ENCODE measurements at places on chromosomes 7 and 10. TPM values are rescaled to one million over a fixed set of nuclear protein-coding genes. Genes with fewer than 3 reads are reported as not detected.

GRCh38 chr10:17562614-17563013 is 54.6 kb downstream of the HACD1 start:
- peak; percentile 82 for DNase-seq

GRCh38 chr7:116194115-116194514 is 16.2 kb upstream of the TES start:
- no peak for DNase-seq

DNA sequence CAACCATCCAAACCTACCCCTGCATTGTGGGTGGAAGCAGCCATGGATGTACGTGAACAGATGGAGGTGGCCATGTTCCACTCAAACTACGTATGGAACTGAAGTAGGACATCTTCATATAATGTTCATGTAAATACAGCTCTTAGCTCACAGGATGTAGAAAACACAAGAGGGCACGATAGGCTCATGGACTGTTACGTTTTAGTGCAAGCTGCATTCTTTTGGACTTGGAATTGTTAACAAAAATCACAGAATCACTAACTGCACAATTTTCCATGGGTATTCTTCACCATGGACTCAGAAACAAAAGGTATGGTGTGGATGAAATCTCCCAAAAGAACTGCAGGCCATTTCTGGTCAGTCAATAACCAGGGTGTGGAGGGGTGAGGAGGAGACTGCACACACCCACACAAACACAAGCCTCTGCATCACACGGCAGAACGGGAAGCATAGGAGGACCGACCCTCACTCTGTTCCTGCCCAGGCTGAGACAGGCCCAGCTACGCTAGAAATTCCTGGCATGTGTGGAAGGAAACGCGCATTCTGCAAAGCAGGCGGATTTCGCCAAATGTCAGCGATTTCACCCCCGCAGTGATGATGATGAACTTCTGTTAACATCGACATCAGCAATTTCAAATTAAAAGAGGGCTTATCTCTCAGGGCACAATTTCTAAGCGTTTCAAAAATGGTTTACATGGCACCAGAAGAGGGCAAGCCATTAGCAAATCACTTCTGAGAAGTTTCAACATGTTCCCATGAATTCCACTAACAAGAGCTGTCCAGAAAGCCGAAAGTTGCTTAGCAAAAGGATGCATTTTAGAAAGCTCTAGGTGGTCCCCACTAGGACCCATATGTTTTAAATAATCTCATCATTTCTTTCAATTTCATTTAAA is 149.0 kb downstream of the TNS3 start:
- DNase-seq, result peak; percentile 69

DNA sequence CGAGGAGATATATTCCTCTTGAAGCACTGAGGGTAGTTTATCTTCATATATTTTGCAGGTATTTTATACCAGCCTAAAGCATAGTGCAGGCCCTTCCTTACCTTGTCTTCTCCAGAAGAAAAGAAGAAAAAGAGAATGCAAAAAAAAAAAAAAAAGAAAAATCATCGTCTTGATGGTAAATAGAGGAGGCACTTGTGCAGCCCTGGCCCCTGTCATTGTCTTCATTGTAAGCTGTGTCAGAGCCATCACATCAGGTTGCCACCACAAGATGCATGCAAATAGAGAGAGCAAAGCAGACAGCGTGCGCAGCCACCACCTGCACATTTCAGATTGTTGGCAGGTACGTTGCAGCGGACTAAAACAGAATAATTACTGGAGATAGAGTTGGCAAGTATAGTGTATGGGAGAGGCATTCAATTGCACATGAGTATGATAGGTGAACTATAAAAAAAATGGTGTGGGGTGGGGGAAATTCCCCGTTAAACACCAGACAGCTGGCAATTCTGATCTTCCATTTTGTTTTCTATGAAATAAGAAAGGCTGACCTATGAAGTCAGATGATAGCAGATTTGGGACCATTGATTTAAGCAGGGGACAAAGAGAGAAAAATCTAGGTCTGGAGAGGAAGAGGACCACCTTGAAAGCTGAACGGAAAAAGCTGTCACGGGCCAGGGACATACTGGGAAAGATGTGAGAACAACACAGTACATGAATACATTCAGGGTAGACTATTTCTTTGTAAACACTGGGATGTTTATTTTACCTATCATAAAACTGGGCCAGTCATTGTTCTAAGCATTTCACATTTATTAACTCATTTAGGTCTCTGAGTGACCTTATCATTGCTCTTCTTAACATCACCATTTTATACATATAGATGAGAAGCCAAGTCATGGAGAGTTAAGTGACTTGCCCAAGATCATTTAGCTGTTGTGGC is 306.3 kb upstream of the SP8 start:
- no peak for DNase-seq

- DNase-seq, result peak; percentile 21
Observed at GRCh38 chr10:32795598-32796183, 162.3 kb downstream of the ITGB1 start.

- DNase-seq, result no peak
Observed at GRCh38 chr7:99021941-99022560, 121.9 kb downstream of the SMURF1 start.

DNA sequence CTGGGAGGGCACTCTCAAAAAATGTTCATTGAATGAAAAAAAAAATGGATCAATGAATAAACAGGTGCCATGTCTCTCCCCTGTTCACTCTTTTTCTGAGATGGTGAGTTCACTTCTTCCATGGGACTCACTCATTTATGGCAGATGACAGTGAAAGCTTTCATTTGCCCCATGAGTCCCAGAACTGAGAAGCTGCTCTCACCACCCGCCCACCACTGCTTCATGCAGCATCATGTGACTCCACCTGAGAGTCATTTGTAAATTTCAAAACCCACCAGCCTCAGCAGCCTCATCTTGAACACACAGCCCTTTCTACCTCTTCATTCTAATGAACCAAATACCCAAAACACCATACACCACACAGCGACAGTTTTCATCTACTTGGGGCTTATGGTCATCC is 64.9 kb downstream of the SCRN1 start:
- no peak for DNase-seq

DNA sequence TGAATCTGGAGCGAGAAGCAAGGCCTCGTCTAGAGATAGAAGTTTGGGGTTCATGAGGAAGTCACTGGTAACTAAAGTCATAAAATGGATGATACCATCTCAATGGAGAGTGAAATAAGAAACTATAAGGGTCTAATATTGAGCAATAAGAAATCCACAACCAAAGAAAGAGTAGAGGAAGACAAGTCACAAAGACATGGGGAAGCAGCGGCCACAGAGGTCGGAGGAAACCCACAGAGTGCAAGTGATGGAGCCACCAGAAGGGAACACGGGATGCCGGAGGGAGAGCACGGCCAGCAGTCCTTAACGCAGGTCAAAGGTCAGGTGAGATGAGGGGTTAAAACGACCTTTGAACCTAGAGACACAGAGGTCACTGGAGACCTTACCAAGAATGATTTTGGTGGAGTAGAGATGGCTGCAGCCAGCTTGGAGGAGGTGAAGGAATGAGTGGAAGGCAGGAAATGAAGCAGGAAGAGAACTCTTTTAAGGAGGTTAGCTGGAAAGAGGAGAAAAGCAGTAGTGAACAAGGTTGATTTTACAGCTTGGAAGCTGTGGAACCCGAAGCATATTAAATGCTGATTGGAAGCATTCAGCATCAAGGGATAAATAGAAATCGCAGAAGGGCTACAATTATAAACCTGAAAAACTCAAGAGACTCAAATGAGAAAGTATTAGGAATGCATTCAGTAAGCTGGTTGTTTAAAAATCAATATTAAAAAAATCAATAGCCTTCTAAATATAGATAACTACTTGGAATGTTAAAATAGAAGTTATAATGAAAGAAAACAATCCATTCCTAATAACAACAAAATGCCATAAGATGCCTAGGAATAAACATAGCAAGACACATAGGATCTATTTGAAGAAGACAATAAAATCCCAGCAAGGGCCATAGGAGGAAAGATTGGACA is 93.7 kb downstream of the SVOPL start:
- DNase-seq, result no peak

DNA sequence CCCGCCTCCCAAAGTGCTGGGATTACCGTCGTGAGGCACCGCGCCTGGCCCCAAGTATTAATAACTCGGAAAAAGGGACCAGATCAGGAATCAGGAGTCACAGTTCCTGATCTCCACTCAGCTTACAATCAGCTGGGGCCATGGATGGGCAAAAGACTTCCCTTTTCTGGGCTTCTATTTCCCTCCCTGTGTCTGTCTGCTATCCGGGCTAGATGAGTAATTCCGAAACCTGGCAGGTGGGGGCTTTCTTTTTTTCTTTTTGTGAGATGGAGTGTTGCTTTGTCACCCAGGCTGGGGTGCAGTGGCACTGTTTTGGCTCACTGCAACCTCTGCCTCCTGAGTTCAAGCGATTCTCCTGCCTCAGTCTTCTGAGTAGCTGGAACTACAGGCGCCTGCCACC is 11.6 kb downstream of the RPS24 start:
- DNase-seq, result no peak

DNA sequence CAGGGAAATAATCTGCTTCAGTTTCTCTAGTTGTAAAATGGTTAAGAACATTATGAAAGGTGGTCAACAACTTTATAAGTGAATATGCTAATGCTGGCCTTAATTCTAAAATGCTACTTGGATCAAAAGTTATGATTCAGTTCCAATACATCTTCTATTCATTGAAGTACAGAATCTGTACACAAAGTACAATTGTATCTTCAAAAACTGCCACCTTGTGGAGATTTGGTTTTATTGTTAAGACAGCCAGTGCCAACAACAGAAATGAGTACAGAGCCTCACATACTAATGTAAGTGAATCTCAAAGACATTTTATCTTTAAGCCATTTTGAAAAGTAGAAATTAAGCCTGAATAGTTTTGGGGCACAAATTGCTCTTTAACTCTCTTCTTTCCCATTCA is 194.0 kb downstream of the CFTR start:
- no peak for DNase-seq

GRCh38 chr10:116457488-116457887 is 29.8 kb downstream of the PNLIPRP3 start:
- DNase-seq, result no peak

GRCh38 chr10:73517166-73517888 is 21.5 kb upstream of the PPP3CB start:
- DNase-seq, result no peak

DNA sequence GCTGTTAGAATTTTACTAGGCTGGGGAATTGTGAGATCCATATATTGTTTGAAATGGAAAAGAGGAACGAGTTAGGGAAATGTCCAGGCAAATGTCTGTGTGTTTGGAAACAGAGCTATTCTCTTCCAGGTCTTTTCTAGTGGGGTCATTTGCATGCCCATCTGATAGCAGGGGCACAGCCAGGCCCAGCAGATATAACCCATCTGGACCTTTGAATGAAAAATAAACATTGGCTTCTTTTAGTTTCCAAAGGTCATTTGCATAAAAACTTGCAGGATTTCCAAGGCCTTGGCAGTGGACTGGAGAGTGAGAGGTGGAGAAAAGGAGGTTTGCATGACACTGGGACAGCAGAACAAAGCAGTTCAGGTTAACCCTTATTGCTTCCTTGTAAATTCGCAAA is 188.0 kb upstream of the GPR26 start:
- DNase-seq, result no peak

DNA sequence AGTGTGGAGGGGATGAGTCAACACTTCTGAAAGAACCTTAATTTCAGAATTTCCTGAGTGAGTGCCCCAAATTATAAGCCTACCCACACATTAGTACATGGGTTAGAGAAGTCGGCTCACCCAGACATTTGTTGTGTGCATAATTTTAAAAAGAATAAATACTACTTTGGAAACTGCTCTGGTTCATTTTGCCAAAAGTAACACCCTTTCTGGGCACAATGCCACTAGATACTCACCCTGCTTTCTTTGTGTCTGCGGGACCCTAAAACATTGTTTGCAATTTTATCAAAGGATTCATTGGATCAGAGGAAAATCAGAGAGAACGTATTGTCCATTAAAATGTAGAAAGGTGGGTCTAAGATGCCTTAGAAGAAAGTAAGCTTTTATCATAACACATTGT is 245.5 kb upstream of the NRP1 start:
- no peak for DNase-seq

DNA sequence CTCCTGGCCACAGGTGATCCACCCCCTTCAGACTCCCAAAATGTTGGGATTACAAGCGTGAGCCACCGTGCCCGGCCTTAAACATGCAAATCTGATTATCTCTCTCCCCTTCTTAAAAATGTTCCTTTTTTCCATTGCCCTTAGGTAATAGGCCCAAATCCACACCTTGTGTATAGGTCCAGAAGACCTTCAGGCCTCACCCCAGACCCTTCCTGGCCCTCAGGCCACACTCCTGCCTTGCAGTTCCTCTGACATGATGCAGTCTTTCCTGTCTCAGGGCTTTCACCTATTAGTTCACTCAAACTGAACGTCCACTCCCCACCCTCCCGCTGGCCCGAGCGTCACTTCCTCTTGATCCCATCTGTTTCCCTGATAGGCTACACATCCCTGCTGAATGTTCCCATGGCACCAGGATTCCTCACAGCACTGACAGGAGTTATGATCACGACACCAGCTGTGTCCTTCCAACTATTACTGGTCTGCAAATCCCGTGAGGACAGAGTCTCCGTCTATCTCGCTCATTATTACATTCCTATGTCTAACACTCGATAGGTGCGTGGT is 46.4 kb downstream of the DENND2A start:
- no peak for DNase-seq

DNA sequence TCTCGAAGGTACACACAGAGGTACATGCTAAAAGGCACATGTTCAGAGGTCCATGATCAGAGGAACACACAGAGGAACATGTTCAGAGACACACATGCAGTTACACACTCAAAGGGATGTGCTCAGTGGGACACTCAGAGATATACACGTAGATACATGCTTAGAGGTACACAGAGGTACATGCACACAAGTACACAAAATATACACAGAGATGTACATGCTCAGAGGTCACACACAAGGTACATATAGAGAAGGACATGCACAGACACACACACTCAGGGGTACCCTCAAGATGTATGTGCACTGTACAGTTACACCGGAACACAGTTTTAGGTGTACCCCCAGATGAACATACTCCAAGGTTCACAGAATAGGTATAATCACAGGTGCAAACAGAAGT is 18.8 kb downstream of the NPC1L1 start:
- DNase-seq, result no peak

DNA sequence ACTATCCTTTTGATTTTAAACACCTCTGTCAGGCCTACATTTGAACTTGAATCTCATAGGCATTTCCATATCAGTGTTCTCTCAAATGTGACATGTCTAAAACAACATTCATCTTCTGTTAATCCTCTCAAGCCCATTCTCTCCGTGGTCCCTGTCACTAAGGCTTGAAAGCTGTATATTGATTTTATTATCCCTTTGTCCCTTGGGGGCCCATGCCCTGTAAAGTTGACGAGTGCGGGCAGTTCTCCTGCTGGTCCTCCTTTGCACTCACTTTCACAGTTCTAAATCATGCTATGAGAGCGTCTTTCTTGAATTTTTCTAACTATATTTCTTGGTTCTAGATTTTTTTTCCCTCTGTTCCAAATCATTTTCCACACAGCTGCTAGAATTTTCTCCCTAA is 27.3 kb downstream of the GALNT11 start:
- no peak for DNase-seq

The AKR1D1 gene
- polyA plus RNA-seq, result 0.16 TPM

The LLCFC1 gene
- 0.32 TPM for polyA plus RNA-seq

The GSTO2 gene
- polyA plus RNA-seq, result 21.9 TPM

The EIF4H gene
- polyA plus RNA-seq, result 292 TPM

The HOXA3 gene
- 44.1 TPM for polyA plus RNA-seq

The ACTL6B gene
- not detected for polyA plus RNA-seq

The BRAT1 gene
- polyA plus RNA-seq, result 44.9 TPM

The MEST gene
- 393 TPM for polyA plus RNA-seq

The CYP2C8 gene
- 10.0 TPM for polyA plus RNA-seq

The EN2 gene
- not detected for polyA plus RNA-seq
